ENCODE measurements at places on chromosomes 16 and 17.

- no peak for DNase-seq
Measured at GRCh38 chr16:86848821-86849220, 270.5 kb downstream of the FOXL1 start.

DNA sequence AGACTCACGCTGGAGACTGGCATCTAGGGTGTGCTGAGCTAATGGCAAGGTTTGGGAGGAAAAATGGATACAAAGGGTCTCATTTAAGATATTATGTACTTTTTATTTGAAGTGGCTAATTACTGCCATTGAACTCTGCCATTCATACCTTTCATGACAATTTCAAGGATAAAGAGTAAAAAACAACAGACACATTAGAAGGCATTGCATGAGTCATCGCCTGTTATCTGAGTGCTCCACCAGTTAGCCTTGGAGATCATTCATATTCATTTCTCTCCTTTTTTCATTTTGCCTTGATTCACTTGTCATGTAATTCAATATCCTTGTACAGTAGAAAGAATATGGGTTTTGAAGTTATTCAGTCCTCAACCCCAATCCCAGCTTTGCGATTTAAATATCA is 109.5 kb downstream of the CDH8 start:
- no peak for DNase-seq

DNA sequence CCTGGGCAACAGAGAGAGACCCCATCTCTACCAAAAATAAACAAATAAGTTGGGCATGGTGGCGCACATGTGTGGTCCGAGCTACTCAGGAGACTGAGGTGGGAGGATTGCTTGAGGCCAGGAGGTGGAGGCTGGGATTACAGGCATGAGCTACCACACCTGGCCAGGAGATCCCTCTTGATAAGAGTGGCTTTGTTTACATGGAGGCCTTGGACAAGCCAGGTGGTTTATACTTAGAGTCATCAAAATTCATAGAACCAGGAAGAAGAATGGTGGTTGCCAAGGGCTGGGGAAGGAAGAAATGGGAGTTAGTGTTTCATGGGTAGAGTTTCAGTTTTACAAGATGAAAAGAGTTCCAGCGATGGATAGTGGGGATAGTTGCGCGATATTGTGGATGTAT is 8.8 kb upstream of the ZFP1 start:
- DNase-seq = no peak

GRCh38 chr16:11857161-11857560 is 5.8 kb upstream of the RSL1D1 start:
- no peak for DNase-seq

DNA sequence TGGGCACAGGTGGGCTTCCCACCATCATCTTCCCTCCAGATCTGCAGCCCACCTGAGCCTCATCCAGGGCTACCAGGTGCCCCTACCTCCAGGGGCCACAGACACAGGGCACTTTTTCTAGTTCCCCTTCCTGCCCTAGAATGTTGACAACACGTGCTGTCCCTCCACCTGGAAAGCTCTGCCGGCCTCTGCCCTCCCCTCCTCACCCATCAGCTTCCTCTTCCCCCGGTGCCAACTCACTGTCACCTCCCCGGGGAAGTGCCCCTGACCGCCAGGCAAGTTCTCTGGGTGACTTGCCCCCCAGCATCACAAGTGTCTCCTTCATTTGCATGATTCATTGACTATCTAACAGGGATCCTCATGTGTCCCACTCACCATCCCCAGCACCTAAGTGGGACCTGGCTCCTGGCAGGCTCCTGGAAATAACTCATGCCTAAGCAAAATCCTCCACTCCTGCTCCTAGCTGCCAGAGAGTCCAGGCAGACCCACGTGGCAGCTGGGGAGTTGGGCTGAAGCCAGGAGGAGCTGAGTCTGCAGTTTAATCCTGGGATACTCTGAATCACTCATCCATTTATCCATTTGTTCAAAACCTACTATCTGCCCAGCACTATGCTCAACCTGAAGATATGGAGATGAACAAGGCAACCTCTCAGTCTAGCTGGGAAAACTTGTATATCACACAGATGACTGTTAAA is 304.4 kb downstream of the FOXL1 start:
- DNase-seq = no peak
